Retina (tissue), 1 donor: ENCODE measurements at places on chromosomes 11 and 22.
A peak's percentile ranks its signal among the peaks of the same experiment; 100 is the strongest.

GRCh38 chr11:132307309-132308020 is 937.0 kb downstream of the NTM start:
- no peak for DNase-seq

DNA sequence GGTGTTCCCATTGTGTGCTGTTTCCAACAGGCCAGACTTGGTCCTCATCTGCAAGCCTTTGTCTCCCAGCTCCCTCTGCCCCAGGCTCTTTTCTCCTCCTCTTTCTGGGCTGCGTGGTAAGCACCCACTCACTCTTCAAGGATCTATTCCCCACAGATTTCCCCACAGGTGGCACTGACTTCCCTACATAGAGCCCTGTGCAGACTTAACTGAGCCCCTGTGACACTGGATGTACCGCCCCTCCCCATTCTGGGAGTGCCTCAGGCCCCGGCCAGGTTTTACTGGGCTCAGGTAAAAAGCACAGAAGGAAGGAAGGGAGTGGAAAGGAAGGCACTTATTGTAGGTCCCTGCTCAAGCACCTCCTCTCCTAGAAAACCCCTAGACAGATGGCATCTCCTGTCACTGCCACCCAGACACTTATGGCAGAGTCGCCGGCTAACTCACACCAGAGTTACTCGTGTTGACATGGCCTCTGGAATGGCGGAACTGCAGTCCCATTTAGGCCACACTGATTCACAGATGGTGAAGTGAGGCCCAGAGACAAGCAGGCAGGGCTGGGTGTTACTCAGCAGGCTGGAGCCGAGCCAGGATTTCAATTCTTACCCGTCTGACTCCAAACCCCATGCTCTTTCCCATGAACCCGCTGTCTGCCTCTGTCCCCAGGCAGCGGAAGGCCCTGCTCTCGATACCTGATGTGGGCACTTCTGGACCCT is 47.2 kb downstream of the LRRC32 start:
- no peak for DNase-seq

- DNase-seq, result no peak
Observed at GRCh38 chr22:48824712-48825651, 1002.7 kb downstream of the BRD1 start.

GRCh38 chr11:28504555-28505110 is 396.4 kb downstream of the METTL15 start:
- peak; percentile 30 for DNase-seq

- no peak for DNase-seq
Observed at GRCh38 chr22:48943567-48944432, 883.9 kb downstream of the BRD1 start.

DNA sequence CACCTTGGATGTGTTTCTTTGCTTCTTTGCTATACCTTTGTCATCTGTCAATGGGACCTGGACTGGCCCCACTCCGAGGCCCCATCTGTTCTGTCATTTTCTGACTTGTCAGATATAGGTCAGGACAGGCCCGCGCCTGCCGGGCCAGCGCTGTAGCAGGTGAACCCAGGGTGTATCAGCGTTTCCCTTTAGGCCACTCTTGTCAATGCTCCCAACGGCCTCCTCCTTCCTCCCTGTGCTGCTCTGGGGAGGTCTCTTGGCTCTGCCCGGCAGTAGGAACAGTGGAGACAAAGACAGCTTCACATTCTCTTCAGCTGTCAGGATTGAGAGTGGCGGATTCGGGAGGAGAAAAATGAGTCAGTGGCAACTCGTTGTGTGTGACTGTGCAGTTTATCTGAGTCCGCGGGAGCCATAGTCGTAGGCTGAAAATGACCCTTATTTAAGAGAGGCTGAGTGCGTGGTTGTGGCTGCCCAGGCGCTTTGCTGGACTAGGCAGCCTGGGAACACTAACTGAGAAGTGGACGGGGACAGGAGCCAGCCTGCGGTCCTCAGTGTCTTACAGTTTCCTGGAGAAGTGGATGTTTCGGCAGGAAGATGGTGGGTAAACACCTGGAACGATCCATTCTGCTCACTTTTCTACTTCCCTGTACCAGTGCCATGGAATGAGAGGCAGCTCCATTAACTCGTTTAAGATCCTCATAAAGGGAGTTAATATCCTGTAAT is 102.3 kb downstream of the PRR5L start:
- no peak for DNase-seq

DNA sequence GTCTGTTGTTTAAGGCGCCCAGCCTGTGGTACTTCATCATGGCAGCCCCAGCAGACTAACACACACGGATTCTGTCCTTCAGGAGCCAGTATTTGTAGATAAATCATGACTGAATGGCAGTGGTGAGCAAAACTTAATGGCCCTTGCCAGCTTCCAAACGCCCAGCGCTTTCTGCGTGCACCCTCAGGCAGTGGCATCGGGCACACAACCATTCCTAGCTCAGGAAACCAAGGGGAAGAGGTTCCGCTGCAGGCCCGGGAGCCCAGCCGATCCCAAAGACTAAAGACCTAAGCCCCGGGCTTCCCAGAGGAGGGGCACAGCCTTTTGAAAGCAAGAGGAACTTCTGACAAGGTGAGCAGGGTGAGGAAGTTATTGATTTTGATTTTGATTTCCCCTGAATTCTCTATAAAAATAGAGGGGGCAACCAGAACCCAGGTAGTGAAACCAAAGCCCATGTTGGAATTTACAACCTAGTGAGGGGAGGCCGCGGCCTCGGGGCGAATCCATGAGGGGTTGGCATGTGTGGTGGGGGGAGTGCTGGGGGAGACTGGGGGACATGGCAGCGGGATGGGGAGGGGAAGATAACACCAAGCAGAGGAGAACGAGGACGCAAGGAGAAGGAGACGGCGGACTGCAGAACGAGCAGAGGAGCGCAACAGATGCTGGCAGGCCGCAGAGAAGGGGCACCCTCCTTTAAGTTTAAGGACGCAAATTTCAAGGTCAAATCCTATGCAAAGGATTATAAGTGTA is 79.9 kb upstream of the SEPTIN5 start:
- DNase-seq, result no peak

- DNase-seq, result peak; percentile 47
Observed at GRCh38 chr11:9765320-9766101, 101.6 kb downstream of the SWAP70 start.

GRCh38 chr11:57100638-57101331 is 81.0 kb upstream of the LRRC55 start:
- DNase-seq, result peak; percentile 9

DNA sequence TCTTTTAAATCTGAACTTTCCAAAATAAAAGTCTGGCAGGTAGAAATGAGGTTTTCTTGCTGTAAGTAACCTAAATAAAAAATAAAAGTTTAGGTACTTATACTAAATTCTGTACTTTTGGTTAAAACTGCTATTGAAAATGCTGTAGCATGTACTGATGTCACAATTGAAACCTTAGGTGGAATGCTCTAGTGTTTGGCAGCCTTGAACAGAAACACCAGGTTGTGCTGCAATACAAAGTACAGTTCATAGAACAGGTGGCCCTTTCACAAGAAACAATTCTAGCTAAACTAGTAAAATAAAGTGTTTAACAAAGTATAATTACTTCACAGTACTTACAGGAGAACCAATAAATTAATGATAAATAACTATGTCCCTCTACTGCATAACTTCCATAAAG is 25.1 kb downstream of the NPAT start:
- DNase-seq, result no peak

DNA sequence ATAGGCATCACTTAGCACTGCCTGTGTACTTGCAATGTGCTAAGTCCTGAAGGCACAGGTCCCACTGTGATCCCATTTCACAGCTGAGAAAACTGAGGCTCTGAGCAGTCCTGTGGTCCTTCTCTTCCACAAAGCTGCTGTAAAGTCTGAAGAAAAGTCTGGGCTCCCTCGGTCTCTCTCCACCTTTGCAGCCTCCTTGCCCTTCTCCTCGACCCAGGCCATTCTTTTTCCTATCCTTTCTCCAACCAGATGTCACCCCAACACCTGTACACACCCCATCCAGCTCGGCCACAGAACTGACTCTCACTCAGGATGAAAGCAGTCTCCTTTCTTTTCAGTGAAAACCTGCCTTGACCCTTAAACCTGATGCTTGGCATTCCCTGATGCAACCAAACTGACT is 42.6 kb upstream of the SYT13 start:
- DNase-seq, result no peak

GRCh38 chr11:37914859-37915258 is 1316.8 kb upstream of the RAG2 start:
- no peak for DNase-seq

- DNase-seq, result peak; percentile 78
Observed at GRCh38 chr11:22343371-22344032, 5.3 kb downstream of the SLC17A6 start.

DNA sequence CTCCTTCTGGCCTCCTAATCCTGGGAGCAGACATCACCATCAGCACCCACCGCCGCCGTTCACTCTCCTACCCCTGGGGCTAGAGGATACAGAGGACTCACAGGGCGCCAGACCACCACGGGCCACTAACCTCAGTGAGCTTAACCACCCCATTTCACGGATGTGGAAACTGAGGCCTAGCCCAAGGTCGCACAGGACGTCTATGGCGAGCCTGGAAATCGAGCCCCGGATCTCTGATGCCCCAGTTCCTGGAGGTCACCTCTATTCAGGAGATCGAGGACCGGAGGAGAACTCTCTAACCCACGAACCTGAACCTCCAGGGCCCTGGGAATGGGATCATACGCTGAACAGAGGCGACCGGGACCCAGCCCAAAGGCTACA is 349 bp downstream of the TIMM10 start:
- DNase-seq, result no peak

- no peak for DNase-seq
Observed at GRCh38 chr11:69257838-69258658, 35.9 kb upstream of the MYEOV start.

- DNase-seq, result no peak
Observed at GRCh38 chr11:11082646-11083045, 224.8 kb upstream of the ZBED5 start.

- DNase-seq, result no peak
Observed at GRCh38 chr11:76723142-76723541, 52.6 kb upstream of the LRRC32 start.

DNA sequence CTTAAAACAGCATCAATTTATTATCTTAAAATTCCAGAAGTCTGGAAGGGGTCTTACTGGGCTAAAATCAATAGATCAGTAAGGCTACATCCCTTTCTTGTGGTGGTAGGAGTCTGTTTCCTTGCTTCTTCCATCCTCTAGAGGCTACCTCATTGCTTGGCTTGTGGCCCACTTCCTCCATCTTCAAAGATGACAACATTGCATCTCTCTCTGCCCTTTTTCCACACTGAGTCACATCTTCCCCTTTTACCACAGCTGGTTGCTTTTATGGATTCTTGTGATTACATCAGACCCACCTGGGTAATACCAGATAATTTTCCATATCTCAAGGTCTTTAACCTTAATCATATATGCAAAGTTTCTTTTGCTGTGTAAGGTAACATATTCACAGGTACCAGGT is 60.9 kb downstream of the GRIA4 start:
- no peak for DNase-seq

DNA sequence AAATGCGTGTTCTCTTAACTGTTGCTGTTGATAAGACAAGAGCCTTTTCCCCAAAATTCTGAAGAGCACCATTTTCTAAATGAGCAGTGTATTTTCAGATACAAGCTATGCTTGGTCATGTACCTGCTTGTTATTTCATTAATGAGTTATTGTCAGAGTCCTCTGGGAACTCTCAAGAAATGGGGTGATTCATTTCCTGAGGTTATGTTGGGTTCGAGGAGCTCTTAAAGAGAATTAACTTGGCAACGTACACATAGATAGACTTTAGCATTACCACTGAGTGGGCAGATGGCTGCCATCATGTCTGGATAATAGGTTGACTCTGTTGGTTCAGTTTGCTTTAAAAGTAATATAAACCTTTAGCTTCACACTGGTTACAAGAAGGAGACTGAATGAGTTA is 87.9 kb upstream of the SORL1-AS1 start:
- DNase-seq, result no peak

- no peak for DNase-seq
Observed at GRCh38 chr11:131824771-131825170, 454.4 kb downstream of the NTM start.

DNA sequence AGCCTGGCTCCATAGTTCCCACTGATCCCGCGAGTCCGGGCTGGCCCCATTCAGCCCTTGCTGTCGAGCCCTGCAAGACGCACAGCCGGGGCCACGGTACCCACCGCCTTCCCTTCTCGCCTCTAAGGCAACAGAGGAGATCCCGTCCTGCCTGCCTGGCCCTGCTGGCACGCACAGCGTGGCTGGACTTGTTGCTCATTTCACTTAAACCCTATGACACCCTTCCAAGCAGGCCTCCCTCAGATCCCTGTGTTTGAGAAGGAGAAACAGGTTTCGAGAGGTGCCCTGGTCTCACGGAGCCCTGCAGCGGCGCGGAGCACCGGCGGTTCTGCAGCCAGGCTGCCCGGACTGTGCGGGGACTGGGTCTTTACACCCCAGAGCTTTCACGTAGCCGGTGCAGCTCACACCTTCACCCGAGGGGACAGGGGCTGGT is 1048.4 kb downstream of the BRD1 start:
- DNase-seq, result no peak

GRCh38 chr11:117781627-117782026 is 15.4 kb downstream of the DSCAML1 start:
- DNase-seq, result peak; percentile 42

DNA sequence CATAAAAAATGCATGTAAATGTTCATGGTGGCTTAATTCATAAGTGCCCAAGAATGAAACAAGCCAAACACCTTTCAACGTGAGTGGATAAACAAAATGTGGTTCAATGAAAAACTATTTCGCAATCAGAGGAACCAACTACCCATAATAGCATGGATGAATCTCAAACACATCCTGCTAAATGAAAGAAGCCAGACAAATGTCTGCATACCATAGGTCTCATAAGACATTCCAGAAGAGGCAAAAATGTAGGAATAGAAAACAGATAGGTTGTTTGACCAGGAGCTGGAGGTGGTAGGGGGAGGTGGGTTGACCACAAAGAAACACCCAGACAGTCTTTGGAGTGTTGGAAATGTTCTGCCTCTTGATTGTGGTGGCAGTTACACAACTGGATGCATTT is 13.2 kb upstream of the OSBPL5 start:
- no peak for DNase-seq

DNA sequence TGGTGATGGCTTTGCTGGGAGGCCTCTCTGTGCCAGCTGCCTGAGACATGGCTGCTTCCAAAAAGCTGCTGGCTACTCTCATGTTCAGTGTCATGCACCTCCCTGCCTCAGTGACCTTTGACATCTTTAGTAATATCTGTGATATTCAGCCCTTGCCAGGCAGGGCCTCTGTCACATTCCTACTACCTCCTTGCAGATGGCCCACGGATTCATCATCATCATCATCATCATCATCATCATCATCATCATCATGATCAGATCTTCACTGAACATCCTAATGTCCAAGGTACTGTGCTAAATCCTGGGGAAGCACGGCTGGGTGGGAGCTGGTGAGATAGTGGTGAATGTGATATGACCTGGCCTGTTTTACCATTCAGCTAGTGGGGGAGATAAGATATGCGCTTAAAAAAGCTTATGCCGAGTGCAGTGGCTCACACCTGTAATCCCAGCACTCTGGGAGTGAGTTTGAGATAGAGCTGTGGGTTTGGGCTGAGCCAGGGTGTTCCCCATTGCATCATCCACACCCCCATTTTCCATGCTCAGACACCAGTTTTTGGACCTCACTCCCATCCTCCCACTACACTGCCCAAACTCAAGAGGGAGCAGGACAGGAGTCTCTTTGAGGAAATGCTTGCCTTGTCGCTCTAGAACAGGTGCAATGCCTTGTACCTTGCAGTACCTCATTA is 17.1 kb upstream of the TMPRSS13 start:
- DNase-seq, result no peak

- DNase-seq, result no peak
Observed at GRCh38 chr22:48099671-48100070, 1337.2 kb downstream of the TBC1D22A start.

- DNase-seq, result peak; percentile 26
Observed at GRCh38 chr11:80519596-80520506, 1079.0 kb upstream of the TENM4 start.
